ENCODE measurements at places on chromosomes 3 and 15.

- peak; percentile 68 for DNase-seq
Measured at GRCh38 chr3:189270248-189270832, 98.6 kb downstream of the TPRG1 start.

- DNase-seq: peak; percentile 82
Measured at GRCh38 chr3:34174740-34175139, 376.3 kb downstream of the PDCD6IP start.

GRCh38 chr3:16721494-16721893 is 116.3 kb upstream of the DAZL start:
- no peak for DNase-seq

GRCh38 chr3:98887684-98888083 is 13.8 kb downstream of the DCBLD2 start:
- DNase-seq: no peak

- DNase-seq: no peak
Measured at GRCh38 chr15:90030376-90030775, 29.3 kb downstream of the ZNF710 start.
